ENCODE measurements at places on chromosomes 4 and X. TPM values are rescaled to one million over a fixed set of nuclear protein-coding genes. Genes with fewer than 3 reads are reported as not detected.

FREM3 gene
- 0.05 TPM for total RNA-seq

SPANXA2 gene
- total RNA-seq: not detected

CD38 gene
- total RNA-seq: 2.6 TPM

GPR50 gene
- total RNA-seq: not detected

SLC10A6 gene
- 0.40 TPM for total RNA-seq

HSFX1 gene
- 2.0 TPM for total RNA-seq

AWAT1 gene
- not detected for total RNA-seq

AKAP4 gene
- not detected for total RNA-seq

EVC gene
- 1.1 TPM for total RNA-seq

GABRA4 gene
- 0.08 TPM for total RNA-seq

ERAS gene
- 0.32 TPM for total RNA-seq

Data from colonic mucosa (tissue), 4 donors.